ENCODE measurements at places on chromosomes 1 and 21. TPM values are rescaled to one million over a fixed set of nuclear protein-coding genes. Genes with fewer than 3 reads are reported as not detected.

The SYDE2 gene
- total RNA-seq: 26.5 TPM

- DNase-seq: no peak
Observed at GRCh38 chr1:78369546-78369945, 121.2 kb upstream of the PTGFR start.

DNA sequence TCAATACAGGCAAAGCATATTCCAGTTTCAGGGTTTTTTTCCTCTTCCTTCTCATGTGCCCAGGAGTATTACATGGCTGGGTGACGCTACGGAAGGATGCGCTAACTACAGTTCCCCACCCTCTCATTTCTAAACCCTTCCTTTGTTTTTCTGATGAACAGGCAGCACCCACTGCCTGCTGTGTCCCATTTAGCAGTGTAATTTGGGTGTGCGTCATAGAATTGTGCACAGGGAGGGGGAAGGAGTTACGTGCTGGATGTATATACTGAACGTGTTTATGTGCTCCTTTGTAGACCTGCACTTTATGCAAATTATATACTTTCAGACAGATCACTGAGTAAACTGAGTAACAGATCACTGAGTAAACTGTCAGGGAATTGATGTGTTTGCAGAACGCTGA, 44.5 kb downstream of the ELAPOR1 start:
- DNase-seq: no peak

GRCh38 chr1:208475449-208475848, 231.3 kb upstream of the PLXNA2 start:
- no peak for DNase-seq

Measured in breast epithelium (tissue), 4 donors.